Diencephalon (tissue), 1 donor: ENCODE measurements at places on chromosomes 11 and 22. TPM values are rescaled to one million over a fixed set of nuclear protein-coding genes. Genes with fewer than 3 reads are reported as not detected.

NFAM1 gene
- 1.6 TPM for total RNA-seq

C22orf42 gene
- total RNA-seq, result 24.7 TPM

B3GAT1 gene
- total RNA-seq, result 56.7 TPM

KRTAP5-10 gene
- not detected for total RNA-seq

MRPL21 gene
- 38.8 TPM for total RNA-seq

BIRC3 gene
- total RNA-seq, result 4.4 TPM

SCARF2 gene
- 3.5 TPM for total RNA-seq

P2RY6 gene
- 0.92 TPM for total RNA-seq

TCF20 gene
- 64.4 TPM for total RNA-seq

AIP gene
- 53.7 TPM for total RNA-seq

C22orf15 gene
- 2.1 TPM for total RNA-seq

DNAJB7 gene
- total RNA-seq, result not detected

ELFN2 gene
- 16.8 TPM for total RNA-seq

MAPK8IP2 gene
- 76.6 TPM for total RNA-seq

TNKS1BP1 gene
- total RNA-seq, result 22.8 TPM

DBX1 gene
- not detected for total RNA-seq

CYP2D6 gene
- total RNA-seq, result 4.2 TPM

SLC22A12 gene
- not detected for total RNA-seq

RFPL2 gene
- total RNA-seq, result 2.5 TPM

MUC6 gene
- not detected for total RNA-seq

CALCA gene
- total RNA-seq, result not detected

CYP2R1 gene
- 23.3 TPM for total RNA-seq

DDI1 gene
- total RNA-seq, result not detected

SCUBE1 gene
- total RNA-seq, result 3.9 TPM

OR5AK2 gene
- total RNA-seq, result not detected

LAMTOR1 gene
- 60.0 TPM for total RNA-seq

MEI1 gene
- 1.6 TPM for total RNA-seq

POTEH gene
- total RNA-seq, result not detected

POU2F3 gene
- total RNA-seq, result 0.23 TPM

TRAF6 gene
- total RNA-seq, result 14.8 TPM

MMP12 gene
- not detected for total RNA-seq

TESMIN gene
- total RNA-seq, result 1.8 TPM

PATL1 gene
- 5.8 TPM for total RNA-seq

SLC22A8 gene
- total RNA-seq, result 1.2 TPM

TREH gene
- total RNA-seq, result not detected

SSH3 gene
- 4.6 TPM for total RNA-seq

ENTHD1 gene
- not detected for total RNA-seq

SERHL2 gene
- total RNA-seq, result 4.4 TPM

SLC1A2 gene
- 274 TPM for total RNA-seq

PATE4 gene
- not detected for total RNA-seq

CD6 gene
- total RNA-seq, result 2.3 TPM

PKDREJ gene
- total RNA-seq, result under 0.01 TPM

CBLIF gene
- total RNA-seq, result not detected

P2RX3 gene
- 0.23 TPM for total RNA-seq

UBQLNL gene
- total RNA-seq, result 0.46 TPM

SOX6 gene
- total RNA-seq, result 54.7 TPM

EXPH5 gene
- total RNA-seq, result 2.3 TPM

APOA1 gene
- 1.4 TPM for total RNA-seq

BTBD18 gene
- not detected for total RNA-seq

NXPE1 gene
- total RNA-seq, result not detected

C11orf21 gene
- 0.23 TPM for total RNA-seq

OR52E8 gene
- not detected for total RNA-seq

TTC36 gene
- 0.92 TPM for total RNA-seq

NUP50 gene
- total RNA-seq, result 44.1 TPM
